Type B pancreatic cell (in vitro differentiated cells): ENCODE measurements at places on chromosomes 7 and 10. TPM values are rescaled to one million over a fixed set of nuclear protein-coding genes. Genes with fewer than 3 reads are reported as not detected.

Gene SRRM3
- 4.0 and 8.4 TPM in 2 replicates for total RNA-seq

DNA sequence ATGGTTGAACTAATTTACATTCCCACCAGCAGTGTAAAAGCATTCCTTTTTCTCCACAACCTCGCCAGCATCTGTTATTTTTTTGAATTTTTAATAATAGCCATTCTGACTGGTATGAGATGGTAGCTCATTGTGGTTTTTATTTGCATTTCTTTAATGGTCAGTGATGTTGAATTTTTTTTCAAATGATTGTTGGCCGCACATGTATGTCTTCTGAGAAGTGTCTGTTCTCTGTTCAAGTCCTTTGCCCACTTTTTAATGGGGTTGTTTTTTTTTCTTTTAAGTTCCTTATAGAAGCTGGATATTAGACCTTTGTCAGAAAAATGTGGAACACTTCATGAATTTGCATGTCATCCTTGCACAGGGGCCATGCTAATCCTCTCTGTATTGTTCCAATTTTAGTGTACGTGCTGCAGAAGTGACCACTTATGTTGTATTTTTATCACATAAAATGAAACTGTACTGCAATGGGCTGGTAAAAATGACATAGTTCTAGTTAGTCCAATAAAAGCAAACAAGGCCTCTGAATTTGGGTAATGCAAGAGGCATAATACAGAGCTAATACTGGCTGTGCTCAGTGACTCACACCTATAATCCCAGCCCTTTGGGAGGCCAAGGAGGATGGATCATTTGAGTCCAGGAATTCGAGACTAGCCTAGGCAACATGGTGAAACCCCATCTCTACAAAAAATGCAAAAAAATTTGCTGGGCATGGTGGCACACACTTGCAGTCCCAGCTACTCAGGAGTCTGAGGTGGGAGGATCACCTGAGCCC lies 70.3 kb downstream of the ABI1 start:
- DNase-seq: no peak

GRCh38 chr10:19184891-19185290 lies 136.3 kb downstream of the MALRD1 start:
- no peak for DNase-seq

DNA sequence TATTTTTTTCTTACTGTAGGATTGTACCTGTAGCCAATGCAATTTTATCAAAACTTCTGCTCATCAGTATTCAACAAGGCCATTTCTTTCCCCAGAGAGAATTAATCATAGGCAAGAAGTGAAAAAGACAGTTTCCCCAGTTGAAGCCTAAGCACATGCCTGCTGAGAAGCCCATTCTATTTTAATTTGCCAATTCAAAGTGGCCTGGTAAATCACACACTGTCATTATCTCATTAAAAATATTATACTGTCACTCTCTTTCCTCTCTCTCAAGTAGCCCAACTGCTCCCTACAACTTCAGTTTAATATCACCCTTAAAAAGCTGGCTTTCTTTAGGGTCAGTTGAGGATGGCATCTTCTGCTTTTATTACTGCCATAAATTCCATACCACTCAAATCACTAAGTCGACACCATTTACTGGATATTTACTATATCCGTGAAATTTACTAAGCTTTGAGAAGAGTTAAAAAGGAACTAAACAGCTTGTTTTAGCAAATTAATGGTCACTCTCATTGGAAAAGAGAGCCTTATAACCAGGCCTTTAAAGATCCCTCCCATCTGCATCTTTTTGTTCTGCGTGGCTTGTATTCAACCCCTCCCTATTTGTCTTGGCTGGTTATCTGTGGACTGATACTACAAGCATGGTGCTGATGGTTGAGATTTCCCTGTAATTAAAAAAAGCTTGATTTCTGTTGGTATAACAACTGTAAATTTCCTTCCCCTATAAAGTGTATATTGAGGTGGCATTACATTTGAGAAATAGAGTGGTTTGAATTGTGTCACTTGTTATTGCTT lies 30.6 kb downstream of the COL28A1 start:
- DNase-seq: no peak

Gene SMC3
- 39.0 and 60.6 TPM in 2 replicates for total RNA-seq

Gene EPDR1
- 0.90 and 6.1 TPM in 2 replicates for total RNA-seq

DNA sequence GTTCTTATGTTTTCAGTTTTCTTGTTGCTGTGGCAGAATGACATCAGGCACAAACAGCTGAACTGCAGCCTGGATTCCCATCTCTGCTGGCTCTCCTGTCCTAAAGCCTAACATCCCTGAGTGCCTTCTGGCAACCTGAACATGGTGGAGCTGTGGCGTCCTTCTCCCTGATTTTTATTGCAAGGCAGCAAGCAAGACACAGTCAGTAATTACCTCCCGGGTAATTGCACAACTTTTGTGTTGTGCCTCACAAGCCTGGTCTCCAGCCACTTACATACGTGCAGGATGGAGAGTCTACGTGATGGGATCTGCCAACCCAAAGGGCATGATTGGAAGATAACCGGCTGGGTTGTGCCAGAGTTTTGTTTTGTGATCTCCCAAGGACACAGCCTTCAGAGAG lies 116.1 kb upstream of the PARD3 start:
- DNase-seq: no peak

Gene TFR2
- total RNA-seq: 1.8 and 2.5 TPM in 2 replicates

Gene PKD2L1
- 0.26 TPM in 1 of 2 replicates, not detected in the other for total RNA-seq

DNA sequence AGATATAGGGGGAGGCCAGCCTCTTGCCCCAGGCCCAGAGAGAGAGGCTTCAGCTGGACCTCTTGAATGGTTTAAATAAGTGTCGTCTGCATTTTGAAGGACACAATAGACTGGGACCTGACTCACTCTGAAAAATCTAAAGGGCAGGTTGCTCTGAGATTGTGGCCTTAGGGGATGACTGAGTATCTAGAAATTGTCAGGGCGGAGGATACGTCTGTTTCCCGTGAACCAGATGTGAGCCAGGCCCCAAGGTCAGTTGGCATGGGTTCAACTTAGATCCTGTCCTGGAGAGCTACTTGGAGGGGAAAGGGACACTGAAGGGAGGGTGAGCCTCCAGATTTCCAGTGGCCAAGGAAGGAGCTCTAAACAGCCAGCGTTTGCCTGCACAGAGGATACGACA lies 110.2 kb downstream of the CHN2 start:
- no peak for DNase-seq

GRCh38 chr10:75955973-75956502 lies 524.6 kb downstream of the LRMDA start:
- DNase-seq: no peak

GRCh38 chr7:101538596-101539459 lies 90.3 kb downstream of the MYL10 start:
- peak; percentile 84 for DNase-seq

Gene ANKRD61
- 0.31 TPM in 1 of 2 replicates, not detected in the other for total RNA-seq

DNA sequence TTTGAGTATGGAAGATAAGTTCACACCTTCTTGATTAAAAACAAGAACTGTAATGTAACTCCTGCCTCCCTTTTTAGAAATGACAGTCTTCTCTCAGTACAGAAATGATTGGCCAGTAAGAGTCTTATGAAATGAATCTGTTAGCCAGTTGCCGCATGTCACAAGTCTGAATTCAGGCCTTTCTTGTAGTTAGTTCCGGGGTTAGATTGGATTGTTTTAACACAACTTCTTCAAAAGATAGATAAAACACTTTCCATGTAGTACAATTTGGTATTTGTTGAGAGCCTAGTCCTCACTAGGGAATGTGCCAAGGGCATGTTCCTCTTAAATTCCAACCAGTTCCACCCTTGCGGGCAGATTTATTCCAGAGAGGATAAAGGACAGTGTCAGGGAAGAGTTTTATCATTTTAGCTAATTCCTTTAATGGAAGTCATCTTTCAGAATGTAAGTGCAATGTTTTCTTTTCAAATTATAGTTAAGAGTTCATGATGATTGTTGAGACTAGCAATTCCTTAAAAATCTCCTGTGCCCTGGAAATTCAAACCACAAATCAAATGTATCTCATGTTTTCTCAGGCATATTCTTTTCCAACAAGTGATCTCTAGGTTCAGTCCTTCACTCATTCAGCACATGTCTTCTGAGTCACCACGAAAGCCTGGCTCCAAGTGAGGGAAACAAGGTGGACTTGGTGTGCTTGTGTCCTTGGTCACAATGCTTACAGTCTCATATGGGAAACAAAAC lies 4.1 kb downstream of the FHIP2A start:
- DNase-seq: no peak

DNA sequence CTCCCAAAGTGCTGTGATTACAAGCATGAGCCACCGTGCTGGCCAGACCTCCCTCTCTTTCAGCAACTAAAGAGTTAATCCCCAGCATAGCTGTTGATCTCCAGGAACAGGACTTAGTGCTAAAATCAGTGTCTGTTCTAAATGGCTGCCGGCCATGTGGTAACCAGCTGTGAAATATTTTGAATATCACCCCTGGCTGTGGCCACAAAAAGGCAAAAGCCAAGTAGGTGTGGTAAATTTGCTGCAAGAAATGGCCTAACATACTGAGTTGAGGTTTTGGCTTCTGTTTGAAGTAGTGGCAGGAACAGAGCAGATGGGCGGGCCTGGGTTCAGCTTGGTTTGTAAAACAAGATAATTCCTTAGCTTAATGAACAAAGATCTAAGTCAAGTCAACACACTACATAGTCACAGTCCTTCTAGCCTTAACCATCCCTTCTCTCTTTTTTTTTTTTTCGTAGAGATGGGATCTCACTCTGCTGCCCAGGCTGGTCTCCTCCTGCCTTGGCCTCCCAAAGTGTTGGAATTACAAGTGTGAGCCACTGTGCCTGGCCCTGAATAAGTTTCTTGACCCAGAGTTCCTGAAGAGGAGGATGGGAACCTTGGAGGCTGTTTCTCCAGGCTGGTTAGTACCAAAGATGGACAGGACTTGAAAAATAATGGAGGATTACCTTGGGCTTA lies 22.7 kb upstream of the AGFG2 start:
- DNase-seq: no peak

Gene GRM3
- total RNA-seq: 0.46 and 0.79 TPM in 2 replicates

DNA sequence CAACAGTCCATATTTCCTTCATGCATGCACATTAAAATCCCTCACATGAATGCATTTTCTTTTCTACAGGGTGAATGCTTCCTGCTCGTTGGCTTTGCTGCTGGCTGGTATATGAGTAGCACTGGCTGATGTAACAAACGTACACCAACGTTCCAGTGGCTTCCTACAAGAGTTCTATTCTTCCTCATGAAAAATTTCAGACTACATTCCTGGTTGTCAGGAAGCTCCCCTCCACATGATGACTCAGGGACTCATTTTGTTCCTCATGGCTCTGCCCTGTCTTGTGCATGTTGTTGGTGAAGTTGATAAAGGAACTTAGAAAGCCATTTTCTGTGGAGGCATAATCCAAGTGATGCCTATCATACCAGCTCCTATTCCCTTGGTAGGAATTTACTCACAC lies 470.7 kb upstream of the KLF6 start:
- no peak for DNase-seq

- no peak for DNase-seq
These were observed 13.1 kb upstream of the GRB10 start for GRCh38 chr7:50795831-50796230.

- no peak for DNase-seq
These were observed 89.4 kb downstream of the TBXAS1 start for GRCh38 chr7:139918480-139918879.

GRCh38 chr10:107498983-107499382 lies 334.5 kb upstream of the SORCS1 start:
- no peak for DNase-seq

DNA sequence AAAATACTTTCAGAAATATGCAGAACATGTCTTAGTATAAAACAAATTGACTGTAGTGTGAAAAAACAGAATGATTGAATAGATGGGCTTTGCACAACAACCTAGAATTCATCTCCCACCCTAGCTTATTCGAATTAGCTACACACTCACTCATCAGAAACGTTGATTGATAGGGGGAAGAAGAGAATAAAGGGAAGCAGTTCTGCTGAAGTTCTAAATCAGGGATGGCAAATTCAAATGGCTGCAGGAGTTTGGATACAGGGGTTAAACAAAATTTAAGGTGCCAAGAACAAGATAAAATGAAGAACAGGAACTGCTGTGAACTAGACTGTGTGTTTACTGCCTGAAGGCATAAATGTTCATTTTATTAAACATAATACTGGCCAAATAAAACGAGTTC lies 9.0 kb downstream of the CD36 start:
- no peak for DNase-seq

Gene SLC12A9
- 31.4 and 37.1 TPM in 2 replicates for total RNA-seq

- DNase-seq: no peak
These were observed 436.2 kb upstream of the GALNT17 start for GRCh38 chr7:70695795-70696083.

Gene FFAR4
- 0.70 and 1.2 TPM in 2 replicates for total RNA-seq

- DNase-seq: no peak
These were observed 231.3 kb upstream of the FERD3L start for GRCh38 chr7:19376538-19376937.

Gene HMX2
- total RNA-seq: 0.19 TPM in 1 of 2 replicates, not detected in the other

DNA sequence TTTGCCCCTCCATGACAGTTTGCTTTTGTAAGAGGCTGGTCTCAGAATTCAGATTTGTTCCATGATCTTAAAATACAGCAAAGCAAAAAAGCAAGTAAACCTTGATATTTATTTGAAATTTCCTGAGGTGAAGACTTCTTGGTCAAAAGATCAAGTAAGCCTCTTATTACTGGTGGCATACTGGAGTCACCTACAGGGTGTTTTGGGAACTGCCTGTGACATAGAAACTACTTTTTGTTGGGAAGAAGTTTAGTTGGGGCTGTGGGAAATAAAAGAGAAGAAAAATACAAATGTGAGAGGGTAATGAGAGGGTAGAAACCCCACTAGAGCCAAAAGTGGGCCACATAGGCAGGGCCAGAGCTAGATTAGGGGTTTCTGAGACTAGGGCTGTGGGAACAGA lies 217.9 kb downstream of the OTUD1 start:
- DNase-seq: no peak
